ENCODE measurements at places on chromosomes 4 and X.

DNA sequence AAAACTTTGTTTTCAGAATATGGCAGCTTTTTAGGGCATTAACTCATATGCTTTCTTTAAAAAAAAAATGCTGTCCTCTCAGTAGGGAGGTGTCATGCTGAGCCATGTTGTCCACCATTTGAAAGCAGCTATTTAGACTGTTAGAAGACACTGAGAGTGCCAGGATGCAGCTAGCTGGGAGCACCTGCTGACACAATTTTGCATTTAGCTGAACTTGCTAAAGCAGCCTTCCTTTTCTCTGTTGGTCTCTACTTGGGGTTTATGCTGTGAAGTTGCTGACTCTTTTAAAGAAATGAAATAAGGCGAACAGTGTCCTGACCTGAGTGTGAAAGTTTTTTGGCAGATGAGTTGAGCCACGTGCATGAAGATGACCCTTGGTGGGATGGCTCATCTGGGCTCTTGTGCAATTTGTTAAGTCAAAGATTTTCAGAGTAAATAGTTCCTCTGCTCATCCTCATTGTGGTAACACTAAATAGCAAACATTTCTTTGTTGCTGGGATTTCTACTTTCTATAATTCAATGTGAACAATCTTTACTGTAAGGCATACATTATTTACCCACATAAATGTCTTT lies 64.5 kb downstream of the CDS1 start:
- DNase-seq, result no peak

DNA sequence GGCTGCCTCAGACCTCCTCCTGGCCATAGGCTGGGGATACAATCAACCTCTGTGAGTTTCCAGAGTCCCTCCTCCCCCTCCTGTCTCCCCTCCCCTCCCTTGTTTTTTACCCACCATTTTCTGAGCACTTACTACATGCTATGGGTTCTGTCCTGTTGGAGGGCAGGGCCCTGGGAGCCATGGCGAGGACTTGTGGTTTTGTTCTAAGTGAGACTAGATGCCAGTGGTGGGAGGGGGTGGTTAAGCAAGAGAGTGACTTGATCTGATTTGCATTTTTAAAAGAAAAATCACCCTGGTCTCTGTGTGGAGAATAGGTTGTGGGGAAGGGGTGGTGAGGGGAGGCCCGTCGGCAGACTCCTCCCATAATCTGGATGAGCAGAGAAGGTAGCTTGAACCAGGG lies 39.5 kb downstream of the EFNB1 start:
- no peak for DNase-seq

GRCh38 chr4:119525771-119526712 lies 102.6 kb downstream of the PDE5A start:
- no peak for DNase-seq

- no peak for DNase-seq
Measured at GRCh38 chr4:188113156-188113555, 3.8 kb upstream of the TRIML2 start.

- DNase-seq, result no peak
Measured at GRCh38 chr4:1969928-1970723, 38.6 kb downstream of the NELFA start.

GRCh38 chr4:53777244-53777984 lies 186.1 kb upstream of the LNX1 start:
- DNase-seq, result no peak
